Left colon (tissue), 2 donors: ENCODE measurements at places on chromosomes 3 and 15. TPM values are rescaled to one million over a fixed set of nuclear protein-coding genes. Genes with fewer than 3 reads are reported as not detected.

DNA sequence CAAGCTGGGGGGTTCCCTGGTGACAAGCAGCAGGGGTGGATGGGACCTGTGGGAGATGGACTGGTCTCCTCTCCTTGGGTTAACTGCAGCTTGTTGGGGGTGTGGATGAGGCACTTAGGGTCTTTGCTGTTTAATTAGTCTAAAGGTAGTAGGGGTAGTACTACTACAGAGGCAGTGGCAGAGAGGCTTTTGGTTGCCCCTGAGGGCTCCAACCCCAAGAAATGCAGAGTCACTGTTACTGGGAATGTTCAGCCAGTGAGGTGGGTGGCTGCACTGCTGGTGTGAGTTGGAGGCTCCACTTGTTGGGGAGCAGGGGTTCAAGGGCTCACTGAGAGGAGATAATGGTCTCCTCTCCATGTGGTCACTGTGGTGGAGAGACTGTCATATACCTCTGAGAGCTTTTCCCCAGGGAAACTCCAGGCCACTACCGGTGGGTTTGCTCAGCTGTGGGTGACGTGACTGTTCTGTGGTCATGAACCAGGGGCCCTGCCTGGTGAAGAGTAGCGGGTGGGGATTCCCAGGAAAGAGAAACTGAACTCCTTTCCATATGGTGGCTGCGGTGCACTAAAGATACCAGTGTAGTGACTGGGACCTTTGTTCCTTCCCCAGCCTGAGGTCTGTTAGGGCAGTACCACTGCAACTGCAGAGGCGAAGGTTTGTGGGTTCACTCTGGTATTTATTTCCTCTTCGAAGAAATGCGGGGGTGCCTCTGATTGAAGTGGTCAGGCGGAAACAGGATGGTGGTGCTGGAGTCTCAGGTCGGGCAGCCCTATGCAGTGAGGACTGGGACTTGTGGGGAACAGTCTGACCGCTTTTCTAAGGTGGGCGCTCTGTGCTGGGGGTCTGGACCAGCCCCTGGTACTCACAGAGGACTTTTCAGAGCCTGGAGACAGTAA, 68.9 kb upstream of the TNFSF10 start:
- DNase-seq, result no peak

GRCh38 chr15:98731712-98732450, 83.5 kb downstream of the IGF1R start:
- no peak for DNase-seq

- DNase-seq, result peak; percentile 72
Observed at GRCh38 chr15:41892621-41893421, 1.0 kb downstream of the SPTBN5 start.

GRCh38 chr3:126704494-126705214, 614 bp downstream of the CHCHD6 start:
- DNase-seq, result no peak

DNA sequence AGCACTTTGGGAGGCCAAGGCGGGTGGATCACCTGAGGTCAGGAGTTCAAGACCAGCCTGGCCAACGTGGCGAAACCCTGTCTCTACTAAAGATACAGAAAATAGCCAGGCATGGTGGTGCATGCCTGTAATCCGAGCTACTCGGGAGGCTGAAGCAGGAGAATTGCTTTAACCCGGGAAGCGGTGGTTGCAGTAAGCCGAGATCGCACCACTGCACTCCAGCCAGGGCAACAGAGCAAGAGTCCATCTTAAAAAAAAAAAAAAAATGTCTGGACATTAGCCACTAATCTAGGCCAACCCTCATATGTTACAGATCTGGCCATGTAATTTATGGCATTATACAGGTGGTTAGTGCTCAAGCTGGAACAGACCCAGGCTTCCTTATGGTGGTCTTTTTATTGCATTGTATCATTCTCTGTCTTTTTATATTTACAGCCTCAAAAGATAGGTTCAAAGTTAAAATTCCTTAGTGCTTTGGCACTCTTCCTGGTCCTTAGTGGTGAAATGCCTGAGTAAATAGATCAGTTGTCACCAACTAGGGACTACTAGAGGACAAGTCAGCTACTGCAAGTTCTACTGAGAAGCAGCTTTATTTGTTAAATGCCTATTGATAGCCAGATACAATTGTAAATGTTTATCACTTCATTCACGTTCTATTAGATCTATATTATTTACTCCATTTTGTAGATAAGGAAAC, 16.0 kb downstream of the STARD9 start:
- no peak for DNase-seq

DNA sequence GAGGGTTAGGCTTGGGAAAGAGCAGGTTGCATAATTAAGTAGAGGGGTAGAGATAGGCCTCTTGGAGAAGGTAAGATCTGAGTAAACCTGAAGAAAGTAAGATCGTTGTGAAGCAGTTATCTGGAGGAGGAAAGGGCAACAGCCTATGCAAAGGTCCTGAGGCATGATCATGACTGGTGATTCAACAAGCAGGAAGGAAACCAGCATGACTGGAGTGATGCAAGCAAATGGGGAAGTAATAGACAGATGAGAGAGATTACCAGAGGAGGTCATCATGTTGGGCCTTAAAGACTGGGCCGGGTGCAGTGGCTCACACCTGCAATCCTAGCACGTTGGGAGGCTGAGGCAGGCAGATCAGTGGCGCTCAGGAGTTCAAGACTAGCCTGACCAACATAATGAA, 360.2 kb downstream of the EPHB1 start:
- DNase-seq, result no peak

DNA sequence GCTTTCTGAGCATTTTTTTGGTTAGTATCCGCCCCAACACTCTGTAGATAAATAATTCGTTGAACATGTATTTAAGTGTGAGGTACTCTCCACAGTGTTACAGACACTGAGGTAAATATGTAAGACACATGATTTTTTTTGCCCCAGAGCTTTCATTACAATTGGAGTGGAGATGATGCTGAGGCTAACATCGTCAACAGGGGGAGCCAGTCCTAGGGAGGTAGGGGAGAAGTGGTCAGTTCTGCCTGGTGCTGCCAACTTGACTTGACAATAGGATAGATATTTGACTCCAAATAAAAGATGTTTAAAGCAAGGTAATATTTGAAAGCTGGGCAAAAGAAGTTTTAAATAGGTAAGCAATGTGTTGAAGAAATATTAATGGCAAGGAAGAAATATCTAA, 295.7 kb downstream of the UNC13C start:
- no peak for DNase-seq

The IDH3A gene
- total RNA-seq, result 247 TPM

The CTDSPL2 gene
- 30.1 TPM for total RNA-seq

- DNase-seq, result peak; percentile 97
Observed at GRCh38 chr3:9916734-9917680, at the start of gene IL17RC. Gene IL17RC, plus strand, starts transcription at chr3:9917098. Its CDS starts 218 bp downstream, at chr3:9917316.

GRCh38 chr3:131804565-131805133, 230.2 kb downstream of the CPNE4 start:
- no peak for DNase-seq

DNA sequence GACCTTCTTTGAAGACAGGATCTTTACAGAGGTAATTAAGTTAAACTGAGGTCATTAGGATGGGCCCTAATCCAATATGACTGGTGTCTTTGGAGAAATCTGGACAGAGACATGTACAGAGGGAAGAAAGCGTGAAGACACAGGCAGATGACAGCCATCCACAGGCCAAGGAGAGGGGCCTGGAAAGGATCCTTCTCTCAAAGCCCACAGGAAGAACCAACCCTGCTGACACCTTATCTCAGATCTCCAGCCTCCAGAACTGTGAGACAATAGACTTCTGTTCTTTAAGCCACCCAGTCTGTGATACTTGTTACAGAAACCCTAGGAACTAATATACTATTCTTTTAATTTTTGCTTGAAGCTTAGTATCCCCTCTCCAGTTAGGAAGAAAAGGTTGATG, 74.2 kb downstream of the WDR76 start:
- no peak for DNase-seq
